Left renal pelvis (tissue), 4 donors: ENCODE measurements at places on chromosomes 4 and X. TPM values are rescaled to one million over a fixed set of nuclear protein-coding genes. Genes with fewer than 3 reads are reported as not detected.
A peak's percentile ranks its signal among the peaks of the same experiment; 100 is the strongest.

DNA sequence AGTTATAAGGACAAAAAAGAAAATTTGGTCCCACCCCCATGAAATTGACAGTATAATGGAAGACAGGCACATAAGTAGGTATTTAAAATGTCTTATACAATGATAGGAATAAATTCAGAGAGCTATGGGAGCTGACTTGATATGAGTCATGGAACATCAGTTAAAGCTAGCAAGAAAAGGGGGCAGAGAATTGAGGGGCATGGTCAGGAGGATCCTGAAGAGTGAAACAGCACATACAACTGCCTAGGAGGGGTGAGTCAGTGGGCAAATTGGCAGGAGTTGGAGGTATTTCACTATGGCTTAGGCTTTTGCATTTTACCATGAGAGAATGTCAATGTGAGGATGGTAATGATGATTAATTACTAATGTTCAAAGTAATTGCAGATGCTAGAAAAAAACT, 95.4 kb upstream of the BANK1 start:
- DNase-seq = no peak

DNA sequence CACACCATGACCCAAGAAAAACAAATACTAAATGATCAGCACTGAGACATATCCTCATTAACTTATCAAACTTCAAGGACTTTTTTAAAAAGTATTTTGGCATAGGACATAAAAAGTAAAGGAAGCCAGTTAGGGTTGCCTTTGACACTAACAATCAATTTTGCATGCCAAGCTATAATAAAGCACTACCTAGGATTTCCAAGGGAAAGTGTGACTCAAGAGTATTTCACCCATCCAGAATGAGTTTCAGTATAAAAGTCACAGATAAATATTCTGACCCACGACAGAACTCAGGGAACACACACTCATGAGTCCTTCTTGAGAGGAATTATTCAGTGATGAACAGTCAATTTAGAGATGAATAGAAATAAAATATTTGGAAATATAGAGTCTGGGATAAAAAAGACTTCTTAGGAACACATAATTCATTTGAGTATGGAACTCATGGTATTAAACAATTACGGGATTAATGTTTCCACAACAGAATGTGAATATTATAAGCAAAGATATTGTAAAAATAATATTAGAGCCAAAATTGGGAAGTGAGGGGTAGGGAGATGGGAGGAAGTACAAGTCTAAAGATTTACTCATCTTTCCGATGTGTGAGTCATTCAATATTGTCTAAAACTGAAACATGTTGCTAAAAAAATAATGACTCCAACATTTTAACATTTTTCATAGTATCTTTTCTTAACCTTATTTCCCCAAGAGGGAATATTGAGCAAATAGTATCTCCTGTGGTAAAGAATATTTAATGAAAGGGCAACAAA, 143.5 kb upstream of the LNX1 start:
- DNase-seq = no peak

DNA sequence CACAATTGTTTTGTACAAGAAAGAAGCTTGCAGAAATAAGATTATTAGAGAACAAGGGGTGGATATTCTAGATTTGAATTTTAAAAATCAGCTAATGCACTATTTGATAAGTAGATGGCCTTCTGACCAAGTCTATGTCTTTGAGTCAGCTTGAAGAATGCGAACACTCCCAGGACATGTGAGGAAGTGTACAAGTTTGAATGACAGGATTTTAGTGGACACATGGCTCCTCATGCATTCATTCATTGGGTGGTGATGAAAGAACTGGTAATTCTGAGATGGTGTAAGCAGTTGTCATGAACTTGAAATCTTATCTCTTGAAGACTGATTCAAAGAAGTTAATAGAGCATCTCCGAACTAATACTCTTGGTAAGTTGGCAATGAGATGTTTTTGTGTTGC, 548.2 kb upstream of the CNKSR2 start:
- no peak for DNase-seq

Gene ZNF157
- polyA plus RNA-seq = 0.90 TPM

DNA sequence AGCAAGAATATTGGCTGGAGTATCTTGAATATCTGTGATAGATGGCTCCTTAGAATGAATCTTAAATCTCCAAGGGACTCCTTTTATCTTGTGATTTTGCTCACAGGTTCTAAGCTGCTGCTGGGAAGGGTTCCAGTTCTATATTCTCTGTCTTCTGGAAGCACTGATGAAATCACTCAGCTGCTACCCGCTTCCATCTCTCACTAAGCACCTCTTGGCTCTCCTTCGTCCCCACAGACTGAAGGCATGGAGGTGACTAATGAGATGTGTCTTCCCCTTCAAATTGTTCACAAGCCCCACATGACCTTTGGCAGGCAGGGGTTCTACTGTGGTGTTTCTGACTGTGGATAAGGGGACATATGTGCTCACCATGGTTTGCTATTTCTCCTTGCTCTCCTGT, 75.9 kb downstream of the C4orf51 start:
- no peak for DNase-seq

- DNase-seq = no peak
These were observed 19.6 kb upstream of the PDGFC start for GRCh38 chr4:156991161-156991560.

- DNase-seq = no peak
These were observed 32.9 kb upstream of the DKK2 start for GRCh38 chr4:107069049-107069448.

Gene SOD3
- 13.3 TPM for polyA plus RNA-seq

DNA sequence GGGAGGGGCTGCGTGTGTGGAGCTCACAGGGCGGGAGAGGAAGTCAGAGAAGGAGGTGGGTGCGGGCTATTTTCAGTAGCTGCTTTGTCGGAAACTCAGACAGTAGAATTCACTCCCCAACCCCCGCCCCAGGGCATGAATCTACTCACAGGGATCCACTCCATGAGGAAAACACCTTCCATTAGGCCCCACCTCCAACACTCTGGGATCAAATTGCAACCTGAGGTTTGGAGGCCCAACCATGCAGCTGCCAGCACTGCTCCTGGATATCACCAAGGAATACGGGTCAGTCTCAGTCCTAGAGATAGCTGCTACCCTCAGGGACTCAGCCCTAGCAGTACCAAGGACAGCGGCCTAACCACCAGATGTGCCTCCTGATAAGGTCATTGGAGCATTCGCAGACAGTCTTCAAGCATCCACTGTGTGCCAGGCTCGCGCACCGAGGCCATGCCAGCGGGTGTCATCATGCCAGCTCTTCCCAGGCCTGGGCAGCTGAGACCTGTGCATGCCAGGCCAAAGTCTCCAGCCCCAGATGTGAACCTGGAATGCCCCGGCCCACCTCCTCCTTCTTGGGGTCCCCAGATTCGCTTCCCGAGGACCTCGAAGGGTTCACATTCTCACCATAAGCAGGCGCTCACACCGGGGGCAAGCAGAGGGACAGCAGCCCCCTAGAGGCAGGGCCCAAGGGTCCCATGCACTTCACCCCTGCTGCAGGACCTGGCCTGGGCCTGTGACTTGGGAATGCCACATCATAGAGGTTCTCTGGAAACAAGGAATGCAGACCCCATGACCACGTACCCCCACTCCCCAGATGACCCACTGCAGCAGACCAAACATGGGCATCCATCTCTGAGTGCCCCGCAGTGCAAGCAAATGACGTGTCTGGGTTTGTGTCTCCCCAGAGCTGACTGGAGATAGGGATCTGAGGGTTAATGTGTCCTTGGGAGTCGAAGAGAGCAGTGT, 102.3 kb downstream of the ADRA2C start:
- peak; percentile 46 for DNase-seq

GRCh38 chr4:183254162-183254561, 65.9 kb downstream of the CLDN22 start:
- no peak for DNase-seq

DNA sequence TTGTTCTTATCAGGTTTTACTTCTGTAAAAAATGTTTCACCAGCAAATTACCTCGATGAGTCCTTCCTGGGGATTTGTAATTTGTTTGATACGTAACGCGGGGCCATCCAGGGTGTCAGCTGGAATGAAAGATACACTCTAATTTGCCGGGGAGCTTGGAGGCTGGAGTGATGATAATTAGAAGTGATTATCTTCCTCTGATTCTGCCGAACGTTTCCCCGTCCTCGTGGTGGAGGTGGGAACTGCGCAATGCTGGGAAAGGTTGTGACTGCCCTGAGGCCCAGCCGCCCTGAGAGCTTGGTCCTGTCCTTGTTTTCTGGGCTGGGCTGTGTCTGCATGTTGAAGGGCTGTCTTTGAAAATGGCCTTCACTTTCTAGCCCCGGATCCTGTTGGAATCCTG, 48.0 kb downstream of the SORCS2 start:
- DNase-seq = no peak

- DNase-seq = no peak
These were observed 45.9 kb downstream of the WDFY3 start for GRCh38 chr4:84920617-84921016.

Gene SYP
- polyA plus RNA-seq = 3.9 TPM

- DNase-seq = peak; percentile 15
These were observed 53.3 kb upstream of the LAS1L start for GRCh38 chrX:65587616-65588526.

Gene NLRP2B
- polyA plus RNA-seq = 0.06 TPM

- DNase-seq = no peak
These were observed 630.7 kb upstream of the ZFP42 start for GRCh38 chr4:187364851-187365250.

Gene IQSEC2
- 18.4 TPM for polyA plus RNA-seq

- no peak for DNase-seq
These were observed 215.2 kb upstream of the PSAPL1 start for GRCh38 chr4:7649741-7650531.

DNA sequence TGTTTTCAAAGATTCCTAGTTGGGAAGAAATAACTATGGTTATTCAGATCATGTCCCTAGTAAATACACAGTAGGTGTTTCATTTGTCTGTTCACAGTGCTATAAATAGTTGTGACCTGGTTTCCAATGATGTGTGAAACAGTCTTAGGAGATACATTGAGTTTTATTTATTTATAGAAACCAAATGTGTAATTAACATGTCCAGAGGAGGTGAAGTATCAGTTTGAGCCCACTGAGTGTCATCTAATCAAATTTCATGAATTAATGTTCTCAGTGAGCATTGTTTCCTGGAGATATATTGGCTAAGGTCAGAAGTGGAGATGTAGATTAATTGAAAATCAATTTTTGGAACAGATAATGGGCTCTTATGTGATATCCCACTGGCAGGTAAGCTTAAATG, 996.3 kb downstream of the FSTL5 start:
- DNase-seq = no peak

Gene RS1
- not detected for polyA plus RNA-seq

Gene HMGN5
- polyA plus RNA-seq = 34.9 TPM

GRCh38 chr4:113328514-113328913, 279.1 kb downstream of the ANK2 start:
- DNase-seq = no peak

Gene NXF2B
- polyA plus RNA-seq = 1.2 TPM

- DNase-seq = no peak
These were observed 13.0 kb upstream of the ARX start for GRCh38 chrX:25028726-25029125.

Gene XAGE2
- 0.24 TPM for polyA plus RNA-seq

- DNase-seq = no peak
These were observed 39.4 kb upstream of the RHOH start for GRCh38 chr4:40157436-40157835.

DNA sequence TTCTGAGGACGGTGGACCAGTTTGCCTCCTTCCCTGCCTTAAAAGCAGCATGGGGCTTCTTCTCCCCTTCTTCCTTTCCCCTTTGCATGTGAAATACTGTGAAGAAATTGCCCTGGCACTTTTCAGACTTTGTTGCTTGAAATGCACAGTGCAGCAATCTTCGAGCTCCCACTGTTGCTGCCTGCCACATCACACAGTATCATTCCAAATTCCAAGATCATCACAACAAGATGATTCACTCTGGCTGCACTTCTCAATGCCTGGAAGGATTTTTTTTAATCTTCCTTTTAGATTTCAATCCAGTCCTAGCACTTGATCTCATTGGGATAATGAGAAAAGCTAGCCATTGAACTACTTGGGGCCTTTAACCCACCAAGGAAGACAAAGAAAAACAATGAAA, 255.3 kb downstream of the RAPGEF2 start:
- no peak for DNase-seq

DNA sequence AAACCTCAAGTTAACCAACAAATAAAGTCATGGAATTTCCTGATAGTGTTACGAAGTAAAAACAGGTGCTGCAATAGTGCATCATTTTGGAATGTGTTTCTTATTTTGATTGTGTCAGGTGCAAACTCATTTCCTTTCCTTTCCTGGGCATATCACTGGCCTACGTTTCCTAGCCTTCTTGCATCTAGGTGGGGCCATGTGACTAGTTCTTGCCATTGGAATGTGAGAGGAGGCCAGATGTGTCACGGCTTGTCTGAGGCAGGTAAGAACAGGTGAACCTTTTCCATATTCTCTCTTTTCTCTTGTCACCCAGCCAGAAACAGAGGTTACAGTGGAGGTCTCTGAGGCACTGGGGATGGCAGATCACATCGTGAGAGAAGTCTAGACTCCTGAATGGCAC, 868.0 kb downstream of the RPA4 start:
- DNase-seq = no peak

DNA sequence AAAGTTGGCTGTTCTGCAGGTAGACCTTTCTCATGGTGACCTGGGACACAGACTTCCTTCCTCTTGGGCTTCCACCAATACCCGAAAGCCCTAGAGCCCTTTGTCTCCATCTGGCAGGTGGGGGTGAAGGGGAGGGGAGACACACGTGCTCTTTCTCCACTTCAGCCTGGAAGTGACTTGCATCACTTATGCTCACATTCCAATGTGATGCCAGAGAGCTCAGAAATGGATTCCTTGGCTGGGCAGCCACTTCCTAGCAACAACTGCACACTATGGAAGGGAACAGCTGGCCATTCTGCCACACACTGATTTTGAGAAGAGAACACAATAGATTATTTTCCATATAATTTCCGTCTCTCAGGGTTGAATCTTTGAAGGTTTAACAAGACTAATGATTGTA, 36.3 kb downstream of the C4orf51 start:
- DNase-seq = no peak

DNA sequence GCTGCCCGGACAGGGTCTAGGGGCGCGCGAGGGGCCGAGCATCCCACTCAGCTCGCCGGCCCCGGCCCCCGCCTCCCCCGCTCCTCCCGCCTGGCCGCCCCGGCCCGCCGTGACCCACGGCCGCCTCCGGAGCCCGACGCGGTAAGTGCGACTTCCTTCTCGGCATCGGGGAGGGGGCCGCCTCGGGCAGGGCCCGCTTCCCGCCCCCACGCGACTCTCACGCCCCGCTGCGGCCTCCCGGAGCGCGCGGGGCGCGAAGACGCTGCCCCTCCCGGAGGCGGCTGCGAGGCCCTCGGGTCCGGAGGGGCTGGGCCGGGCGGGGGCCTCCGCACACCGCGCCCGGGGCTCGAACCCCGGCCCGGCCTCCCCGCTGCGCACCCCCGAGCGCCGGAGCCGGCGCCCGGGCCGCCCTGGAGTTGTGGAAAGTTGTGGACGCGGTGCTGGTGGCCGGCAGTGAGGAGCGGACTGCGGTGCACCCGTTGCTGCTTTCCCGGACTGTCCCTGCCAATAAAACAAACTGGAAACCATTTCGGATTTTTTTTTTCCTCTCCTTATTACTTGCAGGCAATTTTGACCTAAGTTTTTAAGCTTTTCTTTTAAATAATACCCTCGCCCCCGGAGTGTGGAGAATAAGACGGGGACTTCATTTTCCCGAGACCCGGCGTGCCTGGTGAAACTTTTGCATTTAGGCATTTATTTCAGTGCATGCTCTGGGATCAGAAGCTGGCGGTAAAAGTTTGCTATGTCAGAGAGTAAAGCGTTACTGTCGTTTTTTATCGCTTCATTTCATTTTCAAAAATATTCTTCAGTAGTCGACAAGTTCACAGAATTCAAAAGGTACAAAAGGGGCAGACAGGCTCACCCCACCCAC, 13.0 kb upstream of the TMEM156 start:
- DNase-seq = no peak
